Stimulated activated naive CD4-positive, alpha-beta T cell treated with Interleukin-2 at 50 U/mL for 16 hours (primary cell): ENCODE measurements at places on chromosomes 13 and 19.

GRCh38 chr19:58569191-58569942 is 3.8 kb downstream of the MZF1 start:
- DNase-seq, result no peak

GRCh38 chr13:29543230-29544215 is 52.0 kb downstream of the SLC7A1 start:
- DNase-seq, result peak; percentile 29

GRCh38 chr13:24741016-24741662 is 22.8 kb upstream of the RNF17 start:
- DNase-seq, result no peak

DNA sequence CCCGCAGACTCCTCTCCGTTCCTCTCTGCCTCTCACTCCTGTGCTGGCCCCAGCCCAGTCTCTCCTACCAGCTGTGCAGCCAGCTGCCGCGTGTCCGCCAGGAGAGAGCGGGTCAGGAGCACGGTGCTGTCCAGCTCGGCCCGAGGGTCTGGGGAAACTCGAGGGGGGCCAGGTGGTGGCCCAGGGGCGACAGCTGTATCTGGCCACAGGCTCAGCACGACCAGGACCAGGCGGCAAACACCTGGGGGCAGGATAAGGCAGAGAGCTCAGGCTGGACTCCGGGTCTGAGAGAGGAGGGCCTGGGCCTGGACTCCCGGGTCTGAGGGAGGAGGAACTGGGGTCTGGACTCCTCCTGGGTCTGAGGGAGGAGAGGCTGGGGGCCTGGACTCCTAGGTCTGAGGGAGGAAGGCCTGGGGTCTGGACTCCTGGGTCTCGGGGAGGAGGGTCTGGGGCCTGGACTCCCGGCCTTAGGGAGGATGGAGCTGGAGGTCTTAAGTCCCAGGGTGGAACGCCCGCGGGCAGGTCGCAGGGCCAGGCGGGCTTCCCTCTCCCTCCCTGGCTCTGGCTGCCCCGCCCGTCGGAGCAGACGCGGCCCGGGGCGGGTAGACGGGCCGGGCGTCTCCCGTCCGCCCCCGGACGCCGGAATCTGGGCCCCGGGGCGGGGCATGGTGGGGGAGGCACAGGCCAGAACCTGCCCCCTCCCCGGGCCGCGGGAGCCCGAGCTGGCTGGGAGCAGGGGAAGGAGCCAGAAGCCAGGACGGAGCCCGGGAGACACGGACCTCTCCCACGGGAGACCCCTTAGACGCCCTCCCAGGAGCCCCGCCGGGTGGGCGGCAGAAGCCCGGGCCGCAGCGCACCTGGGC is 1.3 kb downstream of the IL11 start:
- DNase-seq, result peak; percentile 10
